ENCODE measurements at places on chromosomes 12 and 14. TPM values are rescaled to one million over a fixed set of nuclear protein-coding genes. Genes with fewer than 3 reads are reported as not detected.
A peak's percentile ranks its signal among the peaks of the same experiment; 100 is the strongest.

The TDRD9 gene
- total RNA-seq: 1.2 TPM

The TTC8 gene
- total RNA-seq: 12.2 TPM

- DNase-seq: no peak
Observed at GRCh38 chr12:117140397-117141096, 41.3 kb upstream of the TESC start.

The COPZ1 gene
- 47.1 TPM for total RNA-seq

DNA sequence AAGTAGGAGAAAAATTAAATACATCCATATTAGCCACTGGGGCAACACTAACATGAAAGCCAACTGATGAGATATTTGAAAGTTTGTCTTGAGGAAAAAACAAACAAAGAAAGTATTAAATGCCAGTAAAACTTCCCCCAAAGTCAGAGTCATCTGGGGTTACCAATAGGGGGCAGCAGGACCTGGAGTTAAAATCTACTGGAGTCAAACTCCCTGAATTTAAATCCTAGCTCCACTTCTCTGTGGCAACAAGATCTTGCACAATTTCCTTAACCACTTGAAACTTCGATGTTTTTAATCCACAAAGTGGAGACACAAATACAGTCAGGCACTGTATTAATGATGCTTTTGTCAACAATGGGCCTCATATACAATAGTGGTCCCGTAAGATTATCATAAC, 14.4 kb downstream of the PLEKHG7 start:
- DNase-seq: no peak

The PZP gene
- not detected for total RNA-seq

The TTC9 gene
- 22.9 TPM for total RNA-seq

DNA sequence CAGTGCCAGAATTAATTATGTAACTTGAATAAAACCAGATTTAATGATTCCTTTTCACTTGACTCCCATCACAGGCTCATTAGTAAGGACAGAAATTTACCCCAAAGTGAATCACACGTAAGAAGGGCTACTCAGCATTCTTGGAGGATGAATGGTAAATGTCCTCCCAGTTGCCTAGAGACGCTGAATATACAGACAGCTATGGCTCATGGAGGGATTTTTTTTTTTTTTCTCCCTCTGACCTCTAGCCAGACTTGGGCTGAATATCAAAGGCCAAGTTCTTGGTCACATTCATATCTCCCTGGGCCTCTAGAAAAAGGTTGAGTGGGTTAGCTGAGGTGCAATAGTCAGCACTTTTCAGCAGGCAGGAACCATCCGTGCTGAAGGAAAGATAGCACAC, 77.5 kb downstream of the PHLDA1 start:
- DNase-seq: no peak

GRCh38 chr14:56862836-56863235, 52.6 kb upstream of the OTX2 start:
- DNase-seq: peak; percentile 13

GRCh38 chr12:14961466-14962152, at the start of gene ARHGDIB:
Gene ARHGDIB, minus strand, starts transcription at chr12:14961601. Its CDS starts 10,889 bp downstream, at chr12:14950712.
- no peak for DNase-seq

DNA sequence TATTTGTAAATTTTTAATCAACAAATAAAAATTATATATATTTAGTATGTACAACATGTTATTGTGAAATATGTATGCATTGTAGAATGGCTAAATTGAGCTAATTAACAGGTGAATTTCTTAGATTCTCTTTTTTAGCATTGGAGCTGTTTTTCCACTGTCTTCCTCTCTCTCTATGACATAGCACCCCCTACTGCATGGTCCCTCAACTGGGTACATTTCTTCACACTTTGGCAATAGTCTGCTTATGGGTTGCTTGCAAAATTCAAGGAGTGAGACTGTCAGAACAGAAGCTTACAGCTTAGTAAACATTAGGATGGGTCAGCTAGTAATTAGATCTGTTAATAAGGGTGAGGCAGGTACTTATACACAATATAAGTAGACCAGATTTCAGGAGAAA, 658.5 kb upstream of the MGAT4C start:
- no peak for DNase-seq

The FKBP11 gene
- total RNA-seq: 3.6 TPM

DNA sequence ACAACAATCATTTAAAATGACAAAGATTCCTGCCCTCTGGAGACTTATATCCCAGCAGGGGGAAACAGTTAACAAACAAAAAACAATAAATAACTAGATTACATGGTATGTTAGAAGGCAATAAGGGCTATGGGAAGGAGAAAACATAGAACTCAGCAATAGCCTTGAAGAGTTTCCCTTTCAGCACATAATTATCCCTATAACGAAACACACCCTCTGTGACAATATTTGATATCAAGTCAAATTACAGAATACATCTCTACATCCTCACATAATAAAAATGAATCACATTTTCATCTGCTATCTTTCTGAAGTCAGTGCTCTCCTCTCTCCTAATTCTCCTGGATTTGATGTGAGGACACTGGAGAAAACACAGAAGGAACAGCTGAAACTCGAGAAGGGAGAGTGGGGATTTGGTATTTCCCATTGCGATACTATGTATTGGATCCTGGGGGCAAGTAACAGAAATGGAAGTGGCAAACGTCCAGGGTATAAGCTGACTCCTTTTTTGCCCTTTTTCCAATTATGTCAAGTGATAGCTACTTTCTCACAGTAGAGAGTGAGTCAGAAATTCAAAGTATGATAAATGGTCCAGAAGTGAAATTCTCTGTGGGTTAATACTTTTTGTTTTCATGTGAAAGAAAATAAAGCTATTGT, 9.7 kb upstream of the PTGER2 start:
- DNase-seq: no peak

DNA sequence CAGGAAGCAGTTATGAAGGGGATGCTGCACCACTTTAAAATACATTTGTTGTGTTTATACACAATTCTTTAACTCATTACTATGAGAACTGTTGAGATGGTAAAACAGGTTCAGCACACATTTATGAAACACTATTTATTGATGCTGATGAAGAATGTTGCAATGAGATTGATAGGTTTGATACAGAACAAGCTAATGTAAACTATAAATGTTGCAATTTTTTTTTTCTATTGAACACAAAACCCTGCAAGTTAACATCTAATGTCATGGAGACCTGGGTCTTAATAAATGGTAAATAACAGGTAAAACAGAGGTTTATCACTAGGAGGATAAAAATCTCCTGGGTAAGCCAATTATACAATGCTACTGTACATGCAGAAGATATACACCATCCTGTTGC, 857.6 kb downstream of the FSCB start:
- no peak for DNase-seq
